ENCODE measurements at places on chromosomes 4 and X.

DNA sequence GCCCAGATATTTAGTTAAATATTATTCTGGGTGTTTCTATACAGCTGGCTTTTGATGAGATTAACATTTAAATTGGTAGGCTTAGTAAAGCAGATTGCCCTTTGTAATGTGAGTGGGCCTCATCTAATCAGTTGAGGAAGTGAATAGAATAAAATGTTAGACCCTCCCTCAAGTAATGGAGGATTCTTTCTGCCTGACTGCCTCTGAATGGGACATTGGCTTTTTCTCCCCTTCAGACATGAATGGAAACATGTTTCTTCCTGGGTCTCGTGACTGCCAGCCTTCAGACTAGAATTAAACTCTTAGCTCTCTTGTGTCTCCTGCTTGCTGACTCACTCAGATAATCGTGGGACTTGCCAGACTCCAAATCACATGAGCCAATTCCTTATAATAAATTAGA, 266.7 kb downstream of the INPP4B start:
- DNase-seq = no peak

DNA sequence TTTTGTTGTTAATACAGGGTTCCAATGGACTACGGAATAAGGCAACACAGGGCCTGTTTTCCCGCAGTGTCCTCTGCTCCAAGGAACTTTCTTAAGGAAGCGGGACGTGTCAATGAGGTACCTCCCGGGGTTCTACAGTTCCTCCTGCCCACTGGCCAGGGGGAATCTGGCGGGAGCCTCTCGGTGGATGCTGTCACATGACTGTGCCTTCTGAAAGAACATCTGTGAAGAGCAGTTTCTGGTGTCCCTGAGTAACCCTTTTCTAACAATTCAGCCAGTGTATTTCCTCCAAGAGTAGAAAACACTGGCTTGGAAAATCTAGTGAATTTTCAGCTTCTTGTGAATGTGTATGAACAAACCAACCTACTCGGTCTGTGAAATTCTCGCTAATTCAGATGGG, 32.7 kb downstream of the MFAP3L start:
- no peak for DNase-seq

- no peak for DNase-seq
Measured at GRCh38 chrX:139826065-139827044, 106.5 kb downstream of the ATP11C start.

DNA sequence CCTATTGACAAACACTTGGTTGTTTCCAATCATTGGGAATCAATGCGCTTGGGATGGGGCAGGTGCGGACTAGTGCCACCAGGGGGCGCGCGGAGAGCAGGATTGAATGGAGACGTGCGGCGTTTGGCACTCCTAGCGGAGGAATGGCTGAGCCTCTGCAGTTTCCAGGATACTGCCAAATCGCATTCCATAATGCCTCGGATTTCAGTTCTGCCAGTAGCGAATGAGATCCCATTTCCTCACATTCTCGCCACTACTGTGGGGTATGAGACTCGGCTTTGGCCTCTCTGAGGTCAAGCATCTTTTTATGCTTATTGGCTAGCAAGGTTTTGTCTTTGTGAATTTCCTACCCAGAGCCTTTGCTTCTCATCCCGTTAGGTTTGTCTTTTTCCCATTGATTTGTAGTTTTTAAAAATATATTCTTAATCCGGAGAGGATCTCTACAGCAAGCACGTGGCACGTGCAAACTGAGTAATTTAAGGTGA, 28.7 kb downstream of the CLDN34 start:
- peak; percentile 26 for DNase-seq

DNA sequence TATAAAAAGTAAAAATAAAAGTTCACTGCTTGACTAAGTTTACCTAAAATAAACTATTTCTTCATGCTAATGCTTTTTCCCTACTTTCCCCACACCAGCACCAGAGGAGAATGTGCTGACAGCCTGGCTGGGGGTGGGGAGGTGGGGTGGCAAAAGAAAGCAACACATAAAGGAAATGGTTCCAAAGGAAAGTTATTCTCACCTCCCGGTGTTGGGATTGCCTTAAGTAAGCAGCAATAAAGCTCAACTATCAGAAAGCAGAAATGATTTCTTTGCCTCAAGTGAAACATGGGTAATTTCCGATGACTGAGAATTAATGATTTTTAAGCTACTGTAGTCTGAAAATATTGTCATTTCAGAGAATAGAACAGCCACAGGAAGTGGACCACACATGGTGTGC, 84.5 kb upstream of the DKK2 start:
- DNase-seq = no peak

DNA sequence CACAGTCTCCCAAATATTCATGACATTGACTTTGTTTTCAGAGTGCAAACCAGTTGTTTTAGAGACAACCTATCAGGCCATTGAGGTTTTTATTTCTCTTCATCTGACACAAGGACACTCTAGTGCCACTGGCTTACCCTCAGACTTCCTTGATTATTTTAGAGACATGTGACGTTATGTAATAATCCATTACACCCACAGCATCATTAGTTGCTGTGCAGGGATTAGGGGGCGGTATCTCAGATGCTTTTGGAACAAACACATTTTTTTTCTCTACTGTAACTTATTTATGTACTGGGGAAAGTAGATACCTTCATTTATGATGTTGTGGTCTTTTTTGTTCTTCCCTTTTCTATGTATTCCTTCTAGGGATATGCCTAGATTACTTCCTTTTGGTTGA, 2293.1 kb downstream of the PCDH7 start:
- no peak for DNase-seq

DNA sequence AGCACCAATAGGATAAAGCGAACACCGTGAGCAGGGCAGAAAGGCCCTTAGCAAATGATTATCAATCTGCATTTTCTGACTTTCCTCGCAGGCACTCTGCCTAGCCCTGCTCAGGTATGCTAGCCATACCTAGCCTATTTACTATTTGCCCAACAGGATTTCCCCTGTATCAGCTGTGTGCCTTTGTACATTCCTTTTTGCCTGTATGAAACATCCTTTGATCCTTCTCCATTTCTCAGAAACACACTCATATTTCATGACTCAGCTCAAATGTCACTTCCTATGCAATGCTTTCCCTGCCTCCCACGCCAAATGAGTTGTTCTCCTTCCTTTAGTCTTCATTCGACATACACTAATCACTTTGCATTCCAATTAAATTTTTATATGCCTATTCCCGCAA, 37.2 kb downstream of the PCDH7 start:
- no peak for DNase-seq
